Fibroblast of lung (primary cell): ENCODE measurements at places on chromosomes 11 and 22. TPM values are rescaled to one million over a fixed set of nuclear protein-coding genes. Genes with fewer than 3 reads are reported as not detected.
A peak's percentile ranks its signal among the peaks of the same experiment; 100 is the strongest.

CDHR5 gene
- not detected in 2 replicates for polyA plus RNA-seq

ART1 gene
- polyA plus RNA-seq = not detected in 2 replicates

CTSD gene
- 120 and 135 TPM in 2 replicates for polyA plus RNA-seq

SOX6 gene
- polyA plus RNA-seq = 2.3 and 3.0 TPM in 2 replicates

SMCO4 gene
- polyA plus RNA-seq = 6.4 and 8.2 TPM in 2 replicates

TNNT3 gene
- polyA plus RNA-seq = not detected in 2 replicates

TMEM121B gene
- 0.05 and 0.10 TPM in 2 replicates for polyA plus RNA-seq

MYH9 gene
- polyA plus RNA-seq = 413 and 677 TPM in 2 replicates

NR1H3 gene
- polyA plus RNA-seq = 16.9 and 21.3 TPM in 2 replicates

TRIM34 gene
- 13.6 and 18.5 TPM in 2 replicates for polyA plus RNA-seq

FGF4 gene
- not detected in 2 replicates for polyA plus RNA-seq

CCDC73 gene
- not detected in 2 replicates for polyA plus RNA-seq

FAR1 gene
- polyA plus RNA-seq = 65.4 and 69.1 TPM in 2 replicates

TREH gene
- not detected in 2 replicates for polyA plus RNA-seq

PGM2L1 gene
- 1.3 and 1.4 TPM in 2 replicates for polyA plus RNA-seq

CACNA1I gene
- polyA plus RNA-seq = 0.01 TPM in 1 of 2 replicates, not detected in the other

GRCh38 chr11:12170501-12170900 is 60.1 kb downstream of the MICAL2 start:
- DNase-seq = no peak

GRCh38 chr11:78647986-78648875 is 73.6 kb upstream of the NARS2 start:
- no peak for DNase-seq

DNA sequence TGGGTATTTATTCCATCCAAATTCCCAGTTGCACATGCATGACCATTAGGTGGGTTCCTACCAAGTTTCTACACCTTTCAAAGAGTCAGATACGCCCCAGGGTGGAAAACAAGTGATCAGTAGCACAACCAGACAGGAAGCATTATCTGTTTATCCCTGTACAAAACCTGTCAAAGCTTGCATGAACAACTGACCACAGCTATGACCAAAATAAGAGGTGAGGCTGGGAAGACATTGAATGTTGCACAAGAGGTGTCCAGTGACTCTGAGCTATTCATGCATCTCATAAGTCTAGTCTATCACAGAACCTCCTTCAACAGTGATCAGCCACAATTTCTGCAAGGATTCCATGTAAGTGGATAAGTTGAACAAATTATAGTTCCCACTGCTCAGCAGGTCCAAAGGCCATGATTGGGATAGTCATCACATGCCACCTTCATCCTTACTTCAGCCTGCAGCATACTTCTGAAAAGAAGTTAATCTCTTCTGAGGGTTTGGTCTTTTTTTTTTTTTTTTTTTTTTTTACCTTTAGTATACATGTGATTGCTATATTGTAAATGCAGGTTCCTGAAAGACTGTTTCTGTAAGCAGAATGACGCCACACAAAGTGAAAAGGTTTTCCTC is 28.0 kb upstream of the TMEM45B start:
- no peak for DNase-seq

DNA sequence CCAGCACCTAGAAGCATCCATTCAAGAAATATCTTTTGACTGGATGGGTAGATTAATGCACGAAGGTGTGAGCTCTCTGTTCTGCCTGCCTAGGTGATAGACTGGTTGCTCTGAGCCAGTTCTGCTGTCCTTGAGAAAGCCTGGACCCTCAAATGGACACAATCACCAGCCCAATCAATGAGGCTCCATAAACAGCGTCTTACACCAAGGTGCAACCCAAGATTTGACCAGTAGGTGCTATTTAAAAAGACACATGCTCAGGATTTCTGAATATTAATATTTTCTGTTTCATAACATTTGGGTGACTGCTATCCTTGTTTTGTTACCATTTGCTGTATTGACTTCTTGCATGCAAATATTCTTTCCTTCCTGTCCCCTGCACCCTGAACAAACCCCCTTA is 39.0 kb downstream of the PAMR1 start:
- no peak for DNase-seq

DNA sequence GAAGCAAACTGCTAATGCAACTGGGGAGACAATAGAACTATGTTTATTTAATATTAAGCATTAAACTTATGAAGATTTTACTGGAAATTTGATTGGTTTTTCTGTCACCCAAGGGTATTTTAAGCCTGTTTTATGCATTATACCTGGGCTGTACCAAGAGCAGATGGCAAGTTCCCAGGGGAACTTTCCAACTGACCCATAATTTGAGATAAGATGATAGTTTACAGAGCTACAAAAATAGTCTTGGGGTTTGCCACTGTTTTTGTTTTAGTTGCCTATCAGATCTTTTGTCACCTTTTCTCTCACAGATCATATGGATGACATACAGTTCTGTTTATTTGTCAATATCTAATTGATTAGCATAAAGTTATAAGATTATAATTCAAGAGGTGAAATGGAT is 43.9 kb downstream of the PDE3B start:
- DNase-seq = no peak

GRCh38 chr11:19288256-19288655 is 47.5 kb upstream of the E2F8 start:
- no peak for DNase-seq

GRCh38 chr11:71574418-71574817 is 8.3 kb downstream of the KRTAP5-11 start:
- no peak for DNase-seq

DNA sequence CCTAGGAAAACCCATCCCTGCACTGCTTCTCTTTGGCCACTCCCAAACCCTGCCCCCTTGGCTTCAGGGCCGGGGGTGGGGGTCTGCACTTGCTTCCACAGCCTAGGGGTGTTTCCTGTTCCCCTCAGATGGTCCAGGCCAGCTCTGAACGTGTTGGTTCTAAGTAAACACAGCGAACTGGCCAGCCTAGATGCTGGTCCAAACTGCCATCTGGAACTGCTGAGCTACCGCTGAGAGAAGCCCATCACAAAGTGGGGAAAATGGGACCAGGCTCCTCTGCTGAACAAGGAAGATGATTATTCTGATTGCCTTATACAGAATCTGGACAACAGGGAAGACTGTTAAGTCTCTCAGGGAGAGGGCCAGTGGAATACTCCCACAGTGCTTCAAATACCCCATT is 23.5 kb upstream of the YPEL1 start:
- no peak for DNase-seq

DNA sequence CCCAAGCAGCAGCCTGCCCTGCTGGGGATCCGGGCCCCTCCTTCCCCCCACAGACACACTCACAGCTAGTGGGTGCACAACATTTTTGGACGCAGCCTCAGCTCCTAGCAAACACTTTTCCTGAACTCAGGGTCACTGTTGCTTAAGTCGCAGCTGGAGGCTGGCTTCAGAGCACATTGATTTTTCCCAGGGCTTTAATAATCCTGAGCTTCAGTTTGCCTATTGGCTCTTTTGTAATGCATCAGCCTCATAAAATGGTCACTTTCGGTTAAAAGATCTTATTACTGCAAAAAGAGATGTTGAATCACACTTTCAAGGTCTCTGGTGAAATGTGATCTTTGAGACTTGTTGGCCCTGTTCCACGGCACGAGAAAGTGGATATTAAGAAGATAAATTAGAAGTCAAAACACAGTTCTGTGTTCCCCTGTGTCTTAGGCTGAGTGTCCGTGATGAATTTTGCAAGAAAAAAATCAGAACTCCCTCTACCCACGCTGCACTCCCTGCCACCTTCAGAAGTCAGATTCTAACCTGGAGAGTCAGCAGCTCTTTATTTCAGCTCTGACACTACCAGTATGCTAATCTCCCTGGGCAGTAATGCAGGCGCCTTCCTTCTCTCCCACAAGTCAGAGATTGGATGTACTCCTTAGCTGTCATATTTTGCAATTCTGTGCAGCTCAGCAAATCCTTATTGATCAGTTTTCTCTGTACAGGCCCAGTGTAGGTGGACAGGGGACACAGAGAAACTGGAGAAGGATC is 158.2 kb upstream of the E2F8 start:
- DNase-seq = peak; percentile 39

- DNase-seq = no peak
These were observed at the start of gene SCGB1A1 for GRCh38 chr11:62418733-62419132. Gene SCGB1A1, plus strand, starts transcription at chr11:62419033. Its CDS starts 63 bp downstream, at chr11:62419096.

GRCh38 chr22:23269441-23270211 is 89.3 kb downstream of the BCR start:
- no peak for DNase-seq

GRCh38 chr11:57668434-57668782 is 494 bp downstream of the ZDHHC5 start:
- DNase-seq = no peak

- DNase-seq = no peak
These were observed 53.2 kb downstream of the OR4C6 start for GRCh38 chr11:55714982-55715888.

DNA sequence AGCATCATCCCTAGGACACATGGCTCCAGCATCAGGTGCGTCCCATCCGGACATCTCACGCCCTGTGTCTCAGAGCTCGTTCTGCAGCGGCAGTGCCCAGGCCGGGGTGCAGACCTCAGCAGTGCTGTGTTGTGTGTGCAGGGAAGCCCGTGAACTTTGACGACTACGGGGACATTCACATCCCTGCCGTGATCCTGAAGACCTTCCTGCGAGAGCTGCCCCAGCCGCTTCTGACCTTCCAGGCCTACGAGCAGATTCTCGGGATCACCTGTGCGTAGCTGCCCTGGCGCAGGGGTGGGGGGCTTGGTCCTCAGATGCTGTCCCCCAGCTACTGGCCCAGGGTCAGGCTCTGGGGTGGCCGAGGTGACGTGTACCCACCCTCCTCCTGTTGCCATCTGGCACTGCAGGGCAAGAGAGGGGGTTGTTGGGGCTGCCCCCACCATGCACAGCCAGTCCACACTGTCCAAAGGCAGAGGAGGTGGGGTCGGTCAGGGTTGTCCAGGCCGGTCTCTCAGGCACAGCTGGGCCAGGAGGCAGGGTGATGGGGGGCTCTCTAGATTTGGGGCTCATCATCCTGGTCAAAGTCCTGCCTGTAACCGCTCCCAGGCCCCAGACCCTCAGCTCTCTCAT is 96.5 kb downstream of the ARHGAP8 start:
- no peak for DNase-seq

DNA sequence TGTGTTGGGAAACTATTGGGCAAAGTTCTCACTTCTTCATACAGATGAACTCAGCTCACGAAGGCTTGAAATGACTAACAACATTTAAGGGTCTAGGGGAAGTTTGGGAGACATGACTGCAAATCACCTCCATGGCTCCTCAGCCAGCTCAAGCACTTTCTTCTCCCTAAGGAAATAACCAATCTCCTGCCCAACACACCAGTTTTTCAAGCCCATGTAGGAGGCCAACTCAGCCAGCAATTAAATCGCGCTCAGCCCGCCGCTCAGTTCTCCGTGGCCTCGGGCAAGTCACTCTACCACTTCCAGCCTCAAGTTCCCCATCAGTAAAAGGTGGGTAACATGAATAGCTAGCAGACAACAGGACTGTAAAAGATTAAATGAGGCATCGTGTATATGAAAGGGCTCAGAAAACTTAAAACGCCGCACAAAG is 796 bp downstream of the POLDIP3 start:
- no peak for DNase-seq

GRCh38 chr11:12731841-12732336 is 57.7 kb downstream of the TEAD1 start:
- DNase-seq = peak; percentile 80

GRCh38 chr11:122158171-122158570 is 42.2 kb upstream of the BLID start:
- DNase-seq = no peak

GRCh38 chr11:45457649-45458048 is 171.5 kb upstream of the SYT13 start:
- DNase-seq = peak; percentile 59

GRCh38 chr11:12516387-12517105 is 139.2 kb downstream of the PARVA start:
- DNase-seq = no peak

GRCh38 chr22:44661659-44662569 is 40.1 kb upstream of the PRR5 start:
- no peak for DNase-seq

- no peak for DNase-seq
These were observed 9.7 kb upstream of the BCL9L start for GRCh38 chr11:118935376-118935775.

- no peak for DNase-seq
These were observed 797 bp downstream of the LGR4 start for GRCh38 chr11:27471589-27472397.

GRCh38 chr11:12008790-12009616 is 577 bp upstream of the DKK3 start:
- DNase-seq = peak; percentile 64

- no peak for DNase-seq
These were observed 166.5 kb downstream of the UVRAG start for GRCh38 chr11:75981546-75981945.

DNA sequence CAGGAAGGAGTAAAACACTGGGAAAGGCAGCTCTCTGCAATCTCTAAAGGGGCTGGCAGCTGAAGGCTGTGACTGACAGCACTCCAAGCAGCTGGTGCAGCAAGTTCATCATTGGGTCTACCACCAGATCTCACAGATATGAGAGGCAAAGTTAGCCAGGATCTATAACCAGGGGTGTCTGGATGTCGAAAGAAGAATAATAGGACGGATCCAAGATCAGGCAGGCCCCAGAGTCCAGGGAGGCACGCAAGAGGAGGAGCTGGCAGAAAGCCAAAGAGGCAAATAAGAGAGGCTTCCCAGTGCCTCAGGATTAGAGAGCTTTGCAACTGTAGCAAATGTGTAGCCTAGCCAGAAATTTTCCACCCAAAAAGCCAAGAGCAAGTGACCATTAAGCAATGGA is 77.1 kb downstream of the RBMXL2 start:
- DNase-seq = no peak

GRCh38 chr11:4203603-4204360 is 109.2 kb downstream of the RRM1 start:
- DNase-seq = no peak

GRCh38 chr22:50250555-50251476 is at the start of gene HDAC10:
Gene HDAC10, minus strand, starts transcription at chr22:50251265. Its CDS starts 233 bp downstream, at chr22:50251032.
- peak; percentile 72 for DNase-seq
